ENCODE measurements at places on chromosomes 16 and 17. TPM values are rescaled to one million over a fixed set of nuclear protein-coding genes. Genes with fewer than 3 reads are reported as not detected.
A peak's percentile ranks its signal among the peaks of the same experiment; 100 is the strongest.

DNA sequence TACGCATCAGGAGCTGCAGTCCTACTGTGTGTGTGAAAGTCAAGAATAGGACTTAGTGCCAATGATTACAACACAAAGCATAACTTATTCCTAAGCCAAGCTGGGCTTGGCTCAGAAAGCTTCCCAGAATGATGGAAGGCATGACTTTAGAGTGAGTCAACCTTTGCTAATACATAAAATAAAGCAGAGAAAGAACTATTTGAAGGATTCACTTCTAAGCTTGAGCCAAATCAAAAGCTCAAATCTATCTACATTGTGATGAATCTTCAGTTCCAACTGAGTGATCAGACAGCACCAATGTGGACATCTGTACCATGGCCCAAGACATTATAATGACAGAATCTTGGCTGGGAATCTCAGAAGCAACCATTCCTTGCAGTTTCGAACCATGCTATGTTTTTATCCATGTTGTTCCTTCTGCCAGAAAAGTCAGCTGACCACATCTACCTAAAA lies 41.4 kb downstream of the SMG6 start:
- peaks cover 27% of the 10 kb centered on the region for H3K4me1 ChIP-seq
- H3K4me3 ChIP-seq: no peak overlapping the region
- no peak overlapping the region for H3K27ac ChIP-seq
- H3K36me3 ChIP-seq: no peaks in the 10 kb centered on the region
- no peak for DNase-seq

GRCh38 chr17:30103921-30104320 lies 12.7 kb upstream of the NSRP1 start:
- peaks cover 12% of the 10 kb centered on the region for H3K4me1 ChIP-seq
- H3K4me3 ChIP-seq: no peak overlapping the region
- no peaks in the 10 kb centered on the region for H3K36me3 ChIP-seq
- no peak overlapping the region for H3K27ac ChIP-seq
- H3K27me3 ChIP-seq: no peaks in the 10 kb centered on the region

DNA sequence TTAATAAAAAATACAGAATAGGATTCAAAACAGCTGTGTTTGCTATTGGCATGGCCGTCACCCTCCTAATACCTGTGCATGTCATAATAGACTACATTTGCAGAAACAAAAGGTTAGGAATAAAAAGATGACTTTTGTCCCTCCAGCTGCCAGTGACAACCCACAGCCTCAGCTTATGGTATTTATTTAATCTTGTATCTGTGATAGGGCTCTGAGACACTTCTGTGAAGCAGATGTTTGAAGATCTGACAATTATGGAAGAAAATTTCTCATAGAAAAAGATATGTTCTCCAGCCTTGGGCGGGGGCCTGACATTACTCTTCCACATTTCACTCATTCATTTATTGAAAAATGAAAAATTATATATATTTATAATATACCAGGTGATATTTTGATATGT lies 62.2 kb downstream of the PITPNC1 start:
- no peaks in the 10 kb centered on the region for H3K36me3 ChIP-seq
- H3K27me3 ChIP-seq: no peaks in the 10 kb centered on the region
- H3K4me1 ChIP-seq: peaks cover 5% of the 10 kb centered on the region
- no peak overlapping the region for H3K27ac ChIP-seq
- no peak overlapping the region for H3K4me3 ChIP-seq

GRCh38 chr16:50960517-50961202 lies 190.4 kb downstream of the SALL1 start:
- no peak for DNase-seq
- H3K4me1 ChIP-seq: no peaks in the 10 kb centered on the region
- no peak overlapping the region for H3K4me3 ChIP-seq
- no peaks in the 10 kb centered on the region for H3K36me3 ChIP-seq

GRCh38 chr17:37218849-37219248 lies 156.9 kb upstream of the C17orf78 start:
- no peak overlapping the region for H3K27ac ChIP-seq
- no peaks in the 10 kb centered on the region for H3K4me1 ChIP-seq
- no peaks in the 10 kb centered on the region for H3K27me3 ChIP-seq
- peaks cover 46% of the 10 kb centered on the region for H3K36me3 ChIP-seq
- DNase-seq: no peak

GRCh38 chr17:37494401-37494831 lies 4.7 kb downstream of the DUSP14 start:
- peak overlapping the region; percentile 6 for H3K27ac ChIP-seq
- no peaks in the 10 kb centered on the region for H3K27me3 ChIP-seq
- peaks cover 41% of the 10 kb centered on the region for H3K4me1 ChIP-seq
- DNase-seq: no peak
- no peaks in the 10 kb centered on the region for H3K36me3 ChIP-seq

- peak; percentile 83 for DNase-seq
- H3K4me1 ChIP-seq: peaks cover 39% of the 10 kb centered on the region
- H3K4me3 ChIP-seq: peak within 1 kb of the TSS; percentile 73
- H3K27ac ChIP-seq: peak within 1 kb of the TSS; percentile 93
- no peaks in the 10 kb centered on the region for H3K27me3 ChIP-seq
Observed at GRCh38 chr16:30923554-30924075, at the start of gene FBXL19. TSS of gene FBXL19 (plus strand) at chr16:30923572. CDS start at chr16:30925755, 2,183 bp downstream.

DNA sequence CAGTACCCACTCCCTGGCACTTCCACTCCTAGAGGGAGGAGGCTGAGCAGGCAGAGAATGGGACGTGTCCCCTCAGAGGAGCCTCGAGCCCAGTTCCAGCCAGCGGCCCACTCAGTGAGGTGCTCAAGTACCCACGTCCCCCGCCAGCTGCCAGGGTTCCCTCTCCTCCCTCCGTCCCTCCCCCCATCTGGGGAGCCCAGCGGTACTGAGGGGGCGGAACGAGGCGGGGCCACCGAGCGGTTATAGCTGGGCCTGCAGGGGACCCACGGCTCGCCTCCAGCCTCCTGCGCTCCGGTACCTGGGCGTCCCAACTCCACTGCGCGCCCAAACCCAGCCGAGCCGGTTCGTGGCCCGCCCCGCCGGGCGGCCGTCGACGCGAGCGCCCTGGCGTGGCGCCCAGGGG lies at the start of gene NPW:
Gene NPW (plus strand): TSS at position 268 of the 403 bp plus-strand sequence.
- no peak for DNase-seq
- peaks cover 34% of the 10 kb centered on the region for H3K27me3 ChIP-seq

DNA sequence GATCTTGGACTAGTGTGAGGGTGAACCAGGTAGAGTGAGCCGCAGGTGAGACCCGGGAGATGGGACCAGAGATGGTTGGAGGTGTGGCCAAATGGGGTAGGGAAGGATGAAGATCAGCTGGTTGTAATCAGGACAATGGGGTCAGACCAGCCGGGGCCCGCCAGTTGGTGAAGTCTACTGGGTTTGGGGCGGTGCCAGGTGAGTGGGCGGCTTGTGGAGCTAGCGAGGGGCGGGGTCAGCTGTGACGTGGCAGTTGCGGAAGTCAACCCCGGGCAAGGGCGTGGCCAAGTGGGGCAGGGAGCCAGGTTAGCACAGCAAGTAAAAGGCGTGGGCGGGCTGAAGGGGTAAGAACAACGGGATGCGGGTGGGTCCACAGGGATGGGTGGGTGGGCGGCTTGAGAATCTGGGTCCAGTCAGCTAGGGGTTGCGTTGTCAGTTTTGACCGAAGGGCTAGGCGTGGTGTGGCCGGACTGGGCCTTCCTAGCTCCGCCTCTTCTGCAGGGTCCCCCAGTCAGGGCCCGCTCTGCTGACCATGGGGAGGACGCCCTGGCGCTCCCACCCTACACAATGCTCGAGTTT lies 25.5 kb upstream of the ALKBH5 start:
- peak; percentile 97 for DNase-seq
- H3K27ac ChIP-seq: no peak overlapping the region
- no peaks in the 10 kb centered on the region for H3K27me3 ChIP-seq
- H3K36me3 ChIP-seq: no peaks in the 10 kb centered on the region
- peaks cover 21% of the 10 kb centered on the region for H3K4me1 ChIP-seq

GRCh38 chr17:19646788-19647696 lies 1.5 kb upstream of the ALDH3A2 start:
- DNase-seq: no peak
- no peaks in the 10 kb centered on the region for H3K36me3 ChIP-seq
- H3K4me3 ChIP-seq: peak overlapping the region; percentile 68

GRCh38 chr16:70258065-70258464 lies 6.3 kb upstream of the EXOSC6 start:
- DNase-seq: no peak
- no peaks in the 10 kb centered on the region for H3K4me1 ChIP-seq
- no peak overlapping the region for H3K4me3 ChIP-seq
- H3K27ac ChIP-seq: no peak overlapping the region
- peaks cover 96% of the 10 kb centered on the region for H3K36me3 ChIP-seq

GRCh38 chr17:7894226-7894625 lies 5.6 kb downstream of the CHD3 start:
- H3K27me3 ChIP-seq: no peaks in the 10 kb centered on the region
- peaks cover 14% of the 10 kb centered on the region for H3K4me1 ChIP-seq
- peaks cover 72% of the 10 kb centered on the region for H3K36me3 ChIP-seq
- no peak overlapping the region for H3K4me3 ChIP-seq
- peak; percentile 67 for DNase-seq

DNA sequence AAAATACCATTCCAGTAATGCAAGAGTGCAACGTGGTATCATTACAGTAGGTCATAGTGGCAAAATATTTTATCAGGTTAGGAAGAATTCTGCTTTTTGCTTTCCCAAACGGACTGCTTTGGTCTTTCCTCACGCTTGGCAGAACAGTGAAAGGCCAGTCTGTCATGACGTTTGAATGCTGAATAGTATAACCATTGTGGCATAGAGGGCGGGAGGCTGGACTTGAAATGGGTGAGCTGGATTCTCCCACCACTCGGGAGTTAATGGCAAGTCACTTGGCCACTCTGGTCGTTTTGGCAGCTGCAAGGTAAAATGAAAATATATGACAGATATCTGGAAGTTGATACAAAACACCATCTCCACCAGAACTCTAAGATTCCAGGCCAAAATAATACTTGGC lies 391.2 kb downstream of the MAF start:
- H3K27ac ChIP-seq: no peak overlapping the region
- H3K36me3 ChIP-seq: no peaks in the 10 kb centered on the region
- H3K4me1 ChIP-seq: no peaks in the 10 kb centered on the region
- H3K4me3 ChIP-seq: no peak overlapping the region
- no peak for DNase-seq
- no peaks in the 10 kb centered on the region for H3K27me3 ChIP-seq

GRCh38 chr16:48537909-48538745 lies 71.9 kb downstream of the N4BP1 start:
- peaks cover 29% of the 10 kb centered on the region for H3K36me3 ChIP-seq
- peak overlapping the region; percentile 84 for H3K27ac ChIP-seq
- H3K4me1 ChIP-seq: peaks cover 67% of the 10 kb centered on the region
- no peak for DNase-seq
- no peaks in the 10 kb centered on the region for H3K27me3 ChIP-seq

- DNase-seq: no peak
- H3K27me3 ChIP-seq: no peaks in the 10 kb centered on the region
- H3K4me1 ChIP-seq: no peaks in the 10 kb centered on the region
- H3K27ac ChIP-seq: no peak overlapping the region
- no peak overlapping the region for H3K4me3 ChIP-seq
Observed at GRCh38 chr17:13076905-13077304, 59.1 kb upstream of the ELAC2 start.

DNA sequence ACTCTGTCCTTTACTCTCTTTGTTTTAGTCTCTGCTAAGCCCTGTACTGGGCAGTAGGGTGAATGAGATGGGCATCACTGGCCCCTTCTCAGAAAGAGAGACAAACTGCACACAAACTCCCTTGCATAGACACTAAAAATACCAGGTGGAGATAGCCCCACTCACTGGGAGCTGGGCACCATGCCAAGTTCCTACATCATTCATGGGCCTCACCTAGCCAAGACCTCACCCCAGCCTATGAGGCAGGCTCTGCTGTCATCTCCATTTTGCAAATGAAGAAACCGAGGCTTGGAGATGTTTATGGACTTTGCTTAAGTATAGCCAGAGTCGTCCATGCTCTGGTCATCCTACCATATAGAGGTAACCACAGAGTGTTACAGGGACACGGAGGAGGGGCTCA lies 499.8 kb upstream of the CDH11 start:
- H3K27me3 ChIP-seq: peaks cover 4% of the 10 kb centered on the region
- no peaks in the 10 kb centered on the region for H3K4me1 ChIP-seq
- H3K4me3 ChIP-seq: no peak overlapping the region
- H3K27ac ChIP-seq: no peak overlapping the region
- no peaks in the 10 kb centered on the region for H3K36me3 ChIP-seq

CDH3 gene
- 80.1 TPM for total RNA-seq

TPSD1 gene
- 11.6 TPM for total RNA-seq

COPS3 gene
- 55.0 TPM for total RNA-seq

KAT2A gene
- total RNA-seq: 54.9 TPM

DNAI2 gene
- total RNA-seq: not detected

CYB561 gene
- 53.9 TPM for total RNA-seq

SLC25A11 gene
- 41.3 TPM for total RNA-seq

ANKS4B gene
- total RNA-seq: not detected

NPW gene
- not detected for total RNA-seq

PNMT gene
- 0.89 TPM for total RNA-seq

All from suprapubic skin (tissue), 4 donors.